H1 (cell line): ENCODE measurements at places on chromosomes 11 and 22.

GRCh38 chr11:79508461-79508860 lies 67.6 kb upstream of the TENM4 start:
- DNase-seq, result no peak

DNA sequence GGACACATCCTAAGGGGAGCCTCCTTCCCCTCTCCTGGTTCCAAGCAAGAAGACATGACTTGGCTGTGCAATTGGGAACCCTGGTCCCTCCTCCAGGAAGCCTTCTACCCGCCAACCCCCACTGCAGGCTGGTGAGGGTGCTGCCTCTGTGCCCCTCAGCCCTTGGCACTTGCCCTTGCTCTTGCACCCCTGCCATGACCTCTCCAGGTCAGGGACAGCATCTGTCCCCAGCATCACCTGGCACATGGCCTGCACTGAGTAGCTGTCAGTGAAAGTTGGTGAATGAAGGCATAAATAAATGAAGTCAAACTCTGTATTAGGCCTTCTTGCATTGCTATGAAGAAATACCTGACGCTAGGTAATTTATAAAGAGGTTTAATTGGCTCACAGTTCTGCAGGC lies 1.9 kb upstream of the GTSE1 start:
- DNase-seq, result no peak

GRCh38 chr11:17145972-17146371 lies 61.8 kb downstream of the PIK3C2A start:
- no peak for DNase-seq

DNA sequence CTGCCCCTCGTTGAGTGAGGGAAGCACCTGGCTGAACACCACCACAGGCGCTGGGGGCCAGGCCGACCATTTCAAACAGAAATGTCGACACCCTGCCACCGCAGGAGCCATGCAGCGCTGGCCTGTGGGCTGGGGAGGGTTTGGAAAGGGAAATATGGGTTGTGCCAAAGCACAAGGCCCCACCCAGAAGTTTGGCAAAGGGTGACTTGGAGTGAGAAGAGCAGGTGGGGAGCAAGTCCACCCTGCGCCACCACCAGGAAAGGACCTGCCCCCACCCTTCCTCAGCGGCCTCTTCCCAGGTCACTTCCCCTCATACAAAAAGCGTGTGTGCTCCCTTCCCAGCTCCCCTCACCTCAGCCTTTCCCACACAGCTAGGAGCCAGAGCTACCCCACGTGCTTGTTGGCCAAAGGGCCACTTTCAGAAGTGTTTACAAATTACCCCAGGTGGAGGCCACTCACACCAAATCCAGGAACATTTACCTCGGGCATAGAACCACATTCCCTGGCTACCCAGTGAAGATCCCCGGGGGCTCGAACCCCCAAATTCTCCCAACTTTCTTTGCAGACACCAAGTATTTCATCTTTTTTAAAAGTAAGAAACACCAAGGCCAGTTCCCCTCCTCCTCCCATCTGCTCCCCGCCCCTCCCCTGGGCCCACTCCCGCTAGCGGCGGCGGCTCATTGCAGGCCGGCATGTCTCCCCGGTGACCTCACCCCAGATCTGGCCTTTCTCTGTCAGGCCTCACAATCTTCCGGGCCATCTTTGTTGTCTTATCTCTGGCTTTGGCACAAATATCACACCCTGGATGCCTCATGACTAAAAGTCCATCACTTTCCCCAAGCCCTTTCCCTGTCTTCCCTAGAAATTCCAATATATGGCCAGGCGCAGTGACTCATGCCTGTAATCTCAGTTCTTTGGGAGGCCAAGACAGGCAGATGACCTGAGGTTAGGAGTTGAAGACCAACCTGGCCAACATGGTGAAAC lies 20.5 kb upstream of the SCGB1A1 start:
- DNase-seq, result no peak

DNA sequence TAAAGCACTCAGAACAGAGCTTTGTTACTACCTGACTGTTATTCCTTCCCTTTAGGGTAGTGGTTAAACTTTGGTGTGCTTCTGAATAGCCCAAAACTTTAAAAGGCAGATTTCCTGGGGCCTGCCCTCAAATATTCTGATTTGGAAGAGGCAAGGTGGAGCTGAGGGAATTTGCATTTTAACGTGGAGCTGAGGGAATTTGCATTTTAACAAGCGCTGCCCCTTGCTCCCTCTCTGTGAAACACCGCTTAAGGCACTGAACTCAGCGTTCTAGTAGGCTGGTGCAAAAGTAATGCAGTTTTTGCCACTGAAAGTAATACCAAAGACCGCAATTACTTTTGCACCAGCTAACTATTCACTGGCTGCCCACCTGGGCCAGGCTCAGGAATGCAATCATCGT lies 35.0 kb downstream of the TPST2 start:
- no peak for DNase-seq

DNA sequence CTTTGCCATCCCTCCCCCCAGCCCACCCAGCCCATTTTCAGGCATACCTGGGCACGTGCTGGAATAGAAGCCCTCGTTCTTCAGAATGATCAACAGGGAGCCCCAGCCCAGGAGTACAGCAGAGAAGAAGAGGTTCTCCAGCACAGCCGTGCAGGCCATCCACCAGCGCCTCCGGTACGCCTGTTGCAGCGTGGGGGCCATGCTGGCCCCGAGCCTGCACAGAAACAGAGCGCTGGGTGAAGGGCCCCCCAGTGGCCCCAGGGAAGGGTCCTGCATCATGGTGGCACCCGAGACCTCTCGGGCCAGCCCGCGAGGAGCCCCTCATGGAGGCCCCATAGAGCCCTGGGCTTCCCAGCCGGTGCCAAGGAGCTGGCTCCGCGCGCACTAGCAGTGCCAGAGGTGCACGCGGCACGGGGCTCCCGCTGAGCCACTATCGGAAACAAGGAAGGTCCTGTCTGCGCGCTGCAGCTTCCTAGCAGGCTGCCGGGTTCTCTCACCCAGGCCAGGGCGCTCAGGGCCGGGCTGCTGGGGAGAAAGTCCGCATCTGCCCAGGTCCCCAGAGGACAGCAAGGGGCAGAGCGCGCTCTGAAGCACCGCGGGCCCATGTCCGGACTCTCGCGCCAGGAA lies 1.5 kb downstream of the SLC43A1 start:
- no peak for DNase-seq

DNA sequence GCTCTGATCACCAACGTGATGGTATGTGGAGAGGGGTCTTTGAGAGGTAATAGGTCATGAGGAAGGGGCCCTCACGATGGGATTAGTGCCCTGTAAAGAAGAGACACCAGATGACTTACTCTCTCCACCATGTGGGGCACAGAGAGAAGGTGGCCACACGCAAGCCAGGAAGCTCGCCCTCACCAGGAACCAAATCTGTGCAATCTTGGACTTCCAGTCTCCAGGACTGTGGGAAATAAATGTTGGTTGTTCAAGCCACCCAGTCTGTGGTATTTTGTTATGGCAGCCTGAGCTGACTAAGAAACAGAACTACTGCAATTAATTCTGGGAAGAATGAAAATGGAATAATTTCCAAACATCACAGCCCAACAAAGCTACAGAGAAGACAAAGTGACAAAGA lies 117.5 kb downstream of the SNX19 start:
- DNase-seq, result no peak

DNA sequence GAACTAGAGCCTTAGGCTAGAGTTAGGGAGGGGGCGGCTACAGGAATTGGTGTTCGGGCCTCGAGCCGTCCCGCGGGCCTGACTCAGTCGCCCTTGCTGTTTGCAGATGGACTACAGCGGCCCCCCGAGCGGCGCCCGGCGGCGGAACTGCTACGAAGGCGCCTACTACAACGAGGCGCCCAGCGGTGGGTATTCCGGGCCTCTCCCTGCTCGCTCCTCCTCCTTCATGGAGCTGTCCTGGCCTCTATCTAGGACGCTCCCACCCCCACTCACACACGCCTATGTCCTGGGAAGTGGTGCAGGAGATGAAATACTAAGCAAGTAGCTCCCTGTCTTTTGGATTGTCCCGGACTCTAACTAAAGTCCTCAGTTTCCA lies 1.4 kb downstream of the MYOD1 start:
- no peak for DNase-seq

- DNase-seq, result no peak
These were observed 268.6 kb downstream of the TBC1D22A start for GRCh38 chr22:47030881-47031627.

- DNase-seq, result no peak
These were observed 33.6 kb downstream of the ASRGL1 start for GRCh38 chr11:62370743-62371440.

DNA sequence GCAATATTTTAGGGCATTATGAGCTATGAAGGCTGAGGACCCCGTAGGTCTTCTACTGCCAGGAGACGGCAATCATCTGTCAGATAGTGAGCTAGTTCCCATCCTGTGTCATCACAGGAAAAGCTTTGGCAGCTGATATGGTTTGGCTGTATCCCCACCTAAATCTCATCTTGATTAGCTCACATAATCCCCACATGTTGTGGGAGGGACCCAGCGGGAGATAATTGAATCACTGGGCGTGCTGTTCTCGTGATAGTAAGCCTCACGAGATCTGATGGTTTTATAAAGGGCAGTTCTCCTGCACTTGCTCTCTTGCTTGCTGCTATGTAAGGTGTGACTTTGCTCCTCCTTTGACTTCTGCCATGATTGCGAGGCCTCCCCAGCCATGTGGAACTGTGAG lies 18.1 kb downstream of the CSRP3 start:
- no peak for DNase-seq

DNA sequence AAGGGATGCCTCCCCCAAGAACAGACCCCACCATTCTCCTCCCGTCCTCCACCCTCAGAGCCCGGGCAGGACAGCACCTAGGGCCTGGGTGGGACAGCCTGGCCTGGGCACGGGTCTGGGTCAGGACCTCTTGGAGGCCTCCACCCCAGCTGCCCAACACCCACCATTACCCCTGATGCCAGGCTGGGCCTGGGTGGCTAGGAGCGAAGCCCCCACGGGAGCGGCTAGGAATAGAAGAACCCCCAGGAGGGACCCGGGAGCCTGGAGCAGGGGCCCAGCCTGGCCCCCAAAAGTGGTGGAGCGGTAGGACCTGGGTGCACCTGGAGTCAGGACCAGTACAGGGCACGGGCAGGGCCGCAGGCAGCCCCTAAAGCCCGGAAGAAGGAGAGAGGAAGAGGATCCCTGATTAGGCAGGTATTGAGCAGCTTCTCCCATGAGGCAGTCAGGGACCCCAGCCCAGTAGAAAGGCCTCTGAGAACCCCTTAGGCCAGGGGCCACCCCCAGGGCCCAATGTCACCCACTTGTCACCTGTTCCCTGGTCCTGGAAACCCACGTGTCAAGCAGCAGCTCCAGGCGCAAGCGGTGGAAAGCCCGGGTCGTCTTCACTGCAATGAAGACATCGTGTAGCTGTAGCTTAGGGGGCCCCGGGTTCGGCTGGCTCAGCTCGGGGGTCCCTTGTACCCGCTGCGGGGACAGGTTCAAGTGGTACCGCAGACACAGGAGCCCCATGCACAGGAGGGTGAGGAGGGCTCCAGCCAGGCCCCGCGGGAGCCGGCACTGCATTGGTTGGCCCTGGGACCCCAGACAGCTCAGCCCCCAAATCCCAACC lies 575 bp downstream of the MFNG start:
- DNase-seq, result no peak

- no peak for DNase-seq
These were observed 90.3 kb downstream of the TMPRSS5 start for GRCh38 chr11:113615773-113616172.

GRCh38 chr22:44683237-44683636 lies 18.8 kb upstream of the PRR5 start:
- DNase-seq, result no peak

- DNase-seq, result peak; percentile 82
These were observed 453.5 kb downstream of the OPCML start for GRCh38 chr11:133078591-133079404.

DNA sequence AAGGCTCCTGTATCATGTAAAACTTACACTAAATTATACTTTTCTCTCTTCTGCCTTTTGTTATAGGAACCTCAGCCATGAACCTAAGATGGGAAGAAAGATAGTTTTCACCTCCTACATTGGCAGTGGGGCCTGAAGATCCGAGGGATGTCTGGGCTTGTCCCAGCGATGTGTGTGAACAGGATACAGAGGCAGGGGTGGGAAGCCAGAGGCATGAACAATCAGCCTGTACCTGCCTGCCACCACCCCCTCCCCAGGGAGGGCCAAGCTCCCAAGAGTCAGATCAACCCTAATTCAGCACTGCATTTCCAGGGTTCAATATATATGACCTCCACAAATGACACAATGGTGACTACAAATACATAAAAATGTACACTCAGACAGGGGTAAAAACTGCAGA lies 9.4 kb downstream of the KIAA0930 start:
- no peak for DNase-seq

DNA sequence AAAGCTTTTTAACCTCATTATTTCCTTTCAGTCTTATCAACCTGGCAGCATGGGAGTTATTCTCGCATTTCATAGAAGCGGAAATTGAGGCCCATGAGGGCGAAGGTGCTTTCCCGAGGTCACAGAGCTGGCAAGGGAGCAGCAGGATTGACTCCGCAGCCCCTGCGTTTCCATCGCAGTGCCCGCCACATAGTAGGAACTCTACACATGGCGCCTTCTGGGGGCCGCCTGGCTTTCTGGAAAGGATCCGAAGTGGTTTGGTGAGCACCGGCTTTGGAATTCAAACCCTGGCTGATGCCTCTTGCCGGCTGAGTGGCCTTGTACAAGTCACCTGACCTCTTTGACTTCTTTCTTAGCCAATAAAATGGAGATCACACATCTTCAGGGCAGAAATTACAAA lies 93.4 kb downstream of the CEP164 start:
- DNase-seq, result no peak

GRCh38 chr11:6834021-6834420 lies 11.5 kb upstream of the OR10A5 start:
- DNase-seq, result no peak

GRCh38 chr11:68380786-68381622 lies 68.6 kb downstream of the LRP5 start:
- no peak for DNase-seq

- no peak for DNase-seq
These were observed 570 bp upstream of the TPCN2 start for GRCh38 chr11:69048031-69048693.

- DNase-seq, result no peak
These were observed 1.1 kb upstream of the C11orf65 start for GRCh38 chr11:108468478-108468864.

GRCh38 chr22:17866621-17867020 lies 92.4 kb upstream of the BID start:
- DNase-seq, result no peak

DNA sequence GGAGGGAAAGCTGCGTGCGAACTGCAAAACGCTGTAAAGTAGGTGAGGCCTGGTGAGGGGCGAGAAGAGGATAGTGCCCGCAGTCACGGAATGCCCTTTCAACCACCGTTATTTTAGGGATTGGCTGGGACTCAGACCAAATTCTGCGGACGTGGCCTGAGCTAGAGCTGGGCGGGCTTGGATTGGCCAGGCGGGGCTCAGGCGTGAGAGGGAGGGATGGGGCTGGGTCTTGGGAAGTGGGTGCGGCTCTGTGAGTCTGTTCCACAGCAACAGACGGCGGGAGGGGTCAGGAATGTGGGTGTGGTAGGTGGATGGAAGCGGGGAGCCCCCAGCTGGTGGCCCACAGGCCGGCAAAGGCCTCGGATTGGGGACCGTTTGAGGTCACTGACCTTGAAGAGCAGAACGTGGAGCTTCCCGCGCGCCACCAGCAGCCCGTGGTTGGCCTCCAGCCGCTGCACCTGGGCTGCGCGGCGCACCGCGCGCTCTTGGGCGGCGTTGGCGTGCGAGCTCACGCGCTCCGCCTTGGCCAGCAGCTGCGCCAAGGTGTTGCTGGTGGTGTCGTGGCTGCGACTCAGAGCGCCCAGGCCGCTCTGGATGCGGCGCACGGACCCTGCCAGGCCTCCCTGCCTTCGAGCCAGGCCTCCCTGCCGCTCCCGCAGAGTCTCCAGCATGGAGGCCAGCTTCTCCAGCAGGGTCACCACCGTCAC lies 444 bp downstream of the CAVIN3 start:
- no peak for DNase-seq

- DNase-seq, result no peak
These were observed 48.0 kb downstream of the IGLL5 start for GRCh38 chr22:22935546-22936157.

- no peak for DNase-seq
These were observed 32.7 kb downstream of the VSTM5 start for GRCh38 chr11:93817426-93818348.
